ENCODE measurements at places on chromosomes 1 and 21. TPM values are rescaled to one million over a fixed set of nuclear protein-coding genes. Genes with fewer than 3 reads are reported as not detected.

DNA sequence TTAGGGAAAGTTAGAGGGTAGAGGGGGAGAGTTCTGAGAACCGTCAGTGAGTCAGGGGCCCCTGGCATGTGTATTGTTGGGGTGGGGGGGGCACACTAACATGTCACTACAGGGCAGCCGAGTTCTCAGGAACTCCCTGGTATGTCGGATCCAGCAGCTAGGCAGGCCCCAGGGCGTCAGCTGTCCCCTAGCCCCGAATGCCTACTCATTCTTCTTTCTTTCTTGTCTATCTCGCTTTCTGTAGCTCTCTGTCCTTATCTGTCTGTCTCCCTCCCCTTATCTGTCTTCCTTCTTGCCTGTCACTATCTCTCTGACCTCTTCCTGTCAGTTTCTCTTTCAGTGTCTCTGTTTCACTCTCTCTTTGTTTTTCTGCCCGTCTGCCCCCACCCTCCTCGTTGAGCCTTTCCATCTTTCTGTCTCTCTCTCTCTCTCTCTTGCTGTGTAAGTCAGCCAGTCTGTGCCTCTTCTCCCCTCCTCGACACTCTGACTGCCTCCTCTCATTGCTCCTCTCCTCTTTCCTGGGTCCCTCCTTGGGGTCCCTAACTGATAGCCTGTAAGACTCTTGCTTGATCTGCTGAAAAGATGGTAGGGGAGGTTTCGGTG lies 2.4 kb downstream of the NTRK1 start:
- no peak for DNase-seq
- H3K4me3 ChIP-seq, result no peak overlapping the region

DNA sequence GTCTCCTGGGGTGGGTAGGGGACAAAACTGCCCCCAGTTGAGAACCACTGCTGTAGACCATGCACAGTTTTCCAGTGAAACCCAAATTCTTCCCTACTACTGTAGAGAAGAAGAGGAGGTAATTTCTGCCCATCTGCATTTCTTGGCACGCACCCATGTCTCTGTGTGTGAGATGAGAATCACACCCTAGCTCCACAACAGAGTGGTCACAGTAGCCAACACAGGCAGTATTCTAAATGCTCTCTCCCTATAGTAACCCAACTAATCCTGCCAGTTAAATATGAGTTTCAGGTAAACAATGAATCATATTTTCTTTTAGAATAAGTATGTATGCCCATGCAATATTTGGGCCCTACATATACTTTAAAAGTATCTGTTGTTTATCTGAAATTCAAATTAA lies 1.2 kb upstream of the CAPN2 start:
- no peaks in the 10 kb centered on the region for H3K36me3 ChIP-seq
- no peaks in the 10 kb centered on the region for H3K27me3 ChIP-seq
- H3K4me1 ChIP-seq, result no peaks in the 10 kb centered on the region

ADGRB2 gene
- total RNA-seq, result 1.5 TPM

VANGL1 gene
- total RNA-seq, result 14.7 TPM

SOX13 gene
- 58.4 TPM for total RNA-seq

Data from sigmoid colon (tissue), 7 donors.